ENCODE measurements at places on chromosomes 1 and 21. TPM values are rescaled to one million over a fixed set of nuclear protein-coding genes. Genes with fewer than 3 reads are reported as not detected.

IVL gene
- total RNA-seq = not detected

ATXN7L2 gene
- 13.0 TPM for total RNA-seq

GSTM1 gene
- 72.8 TPM for total RNA-seq

NHLH1 gene
- 0.93 TPM for total RNA-seq

SLC30A1 gene
- total RNA-seq = 12.9 TPM

SELL gene
- 330 TPM for total RNA-seq

MEGF6 gene
- total RNA-seq = 9.6 TPM

TIAM1 gene
- total RNA-seq = 157 TPM

LCE1E gene
- total RNA-seq = not detected

OR2L5 gene
- not detected for total RNA-seq

ADGRB2 gene
- total RNA-seq = 0.39 TPM

CCDC185 gene
- not detected for total RNA-seq
